Activated T-cell treated with anti-CD3 and anti-CD28 coated beads, Interleukin-2, amount 50 U/mL, for 4 hours (primary cell): ENCODE measurements at places on chromosomes 7 and 10. TPM values are rescaled to one million over a fixed set of nuclear protein-coding genes. Genes with fewer than 3 reads are reported as not detected.

DNA sequence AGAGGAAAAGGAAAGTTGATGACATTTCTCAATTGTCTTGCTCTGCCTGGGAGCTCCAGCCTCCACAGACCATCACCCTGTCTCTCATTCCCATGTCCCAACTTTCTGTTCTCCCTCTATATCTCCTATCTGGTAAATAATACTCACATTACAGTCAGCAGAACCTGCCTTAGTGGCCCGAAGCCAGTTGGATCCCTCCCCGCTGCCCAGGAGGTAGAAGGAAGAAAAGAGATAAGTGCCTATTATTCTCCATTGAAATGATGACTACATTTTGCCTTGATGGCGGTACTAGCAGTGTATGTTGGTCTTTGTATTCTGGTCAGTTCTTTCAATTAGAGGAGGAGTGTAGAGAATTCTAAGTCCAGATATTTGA lies 91.9 kb downstream of the CSTF2T start:
- no peak for DNase-seq

The ZCCHC24 gene
- 0.26 TPM for total RNA-seq

- no peak for DNase-seq
Observed at GRCh38 chr10:118965645-118966044, 63.9 kb upstream of the NANOS1 start.

The LLCFC1 gene
- not detected for total RNA-seq

The PALD1 gene
- 1.3 TPM for total RNA-seq

DNA sequence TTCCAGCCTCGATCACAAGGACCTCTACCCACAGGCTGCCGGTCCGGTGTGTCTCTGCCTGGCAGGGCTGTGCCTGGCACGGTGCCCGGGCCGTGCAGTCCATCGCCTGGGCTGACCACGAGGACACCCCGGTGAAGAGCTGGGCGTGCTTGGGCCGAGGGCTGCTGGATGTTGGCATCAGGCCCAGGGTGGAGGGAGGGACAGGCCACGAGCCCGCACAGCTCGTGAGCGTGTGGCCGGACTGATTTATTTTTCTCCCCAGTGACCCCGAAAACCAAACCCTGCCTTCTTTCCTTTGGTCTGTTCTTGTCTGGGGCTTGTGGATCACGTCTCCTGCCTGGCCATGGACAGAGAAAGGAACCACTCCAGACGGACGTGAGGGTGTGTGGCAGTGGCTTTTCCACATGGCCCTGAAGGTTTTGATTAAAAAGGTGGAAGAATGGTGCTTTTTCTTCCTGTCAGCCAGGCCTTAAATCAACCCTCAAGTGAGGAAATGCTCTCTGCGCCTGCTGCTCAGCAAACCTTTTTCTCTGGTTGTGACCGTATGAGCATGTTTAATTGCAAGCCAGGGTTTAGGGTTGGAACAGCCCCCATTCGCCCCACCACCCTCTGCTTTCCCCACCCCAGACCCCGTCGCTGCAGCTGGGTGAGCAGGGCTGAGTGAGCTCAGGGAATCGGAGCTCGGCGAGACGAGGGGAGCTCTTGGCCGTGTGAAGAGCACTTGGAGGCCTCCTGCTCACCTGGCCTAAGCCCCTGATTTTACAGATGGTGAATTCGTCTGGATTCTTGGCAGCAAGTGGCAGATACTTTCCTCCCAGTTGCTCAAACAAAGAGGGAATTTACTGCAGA lies 130.1 kb downstream of the RGS10 start:
- no peak for DNase-seq

DNA sequence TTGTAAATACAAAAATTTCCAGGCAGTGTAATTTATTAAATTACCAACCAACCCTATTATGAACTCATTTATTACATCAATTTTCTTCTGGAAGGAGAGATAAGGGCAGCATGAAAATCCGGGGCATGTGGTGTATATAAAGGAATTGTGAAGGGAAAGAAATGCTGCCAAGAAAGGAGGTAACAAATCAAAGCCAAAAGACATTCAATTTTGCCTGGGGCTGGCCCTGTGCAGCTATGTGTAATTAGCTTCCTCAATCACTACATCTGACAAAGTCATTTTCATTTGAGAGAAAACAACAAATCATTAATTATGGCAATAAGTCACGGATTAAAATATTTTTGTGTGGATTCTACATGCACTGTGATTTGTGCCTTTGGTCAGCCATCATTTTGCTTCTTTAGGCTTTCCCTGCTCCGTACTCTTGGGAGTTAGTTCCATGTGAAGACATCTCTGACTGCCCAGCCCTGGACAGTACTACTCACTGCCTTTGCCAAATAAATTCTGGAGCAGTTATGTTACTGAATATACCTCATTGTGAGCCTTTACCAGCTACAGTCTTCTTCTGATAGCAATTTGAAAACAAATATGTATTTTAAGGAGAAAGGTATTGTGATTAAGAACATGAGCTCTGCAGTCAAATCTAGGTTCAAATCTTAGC lies 191.7 kb downstream of the RELN start:
- no peak for DNase-seq
